Eye (tissue), 1 donor: ENCODE measurements at places on chromosomes 13 and 19.
A peak's percentile ranks its signal among the peaks of the same experiment; 100 is the strongest.

- no peak for DNase-seq
Observed at GRCh38 chr19:19535311-19536191, 2.5 kb upstream of the CILP2 start.

GRCh38 chr13:106533101-106533942 is 2.1 kb downstream of the EFNB2 start:
- peak; percentile 92 for DNase-seq

DNA sequence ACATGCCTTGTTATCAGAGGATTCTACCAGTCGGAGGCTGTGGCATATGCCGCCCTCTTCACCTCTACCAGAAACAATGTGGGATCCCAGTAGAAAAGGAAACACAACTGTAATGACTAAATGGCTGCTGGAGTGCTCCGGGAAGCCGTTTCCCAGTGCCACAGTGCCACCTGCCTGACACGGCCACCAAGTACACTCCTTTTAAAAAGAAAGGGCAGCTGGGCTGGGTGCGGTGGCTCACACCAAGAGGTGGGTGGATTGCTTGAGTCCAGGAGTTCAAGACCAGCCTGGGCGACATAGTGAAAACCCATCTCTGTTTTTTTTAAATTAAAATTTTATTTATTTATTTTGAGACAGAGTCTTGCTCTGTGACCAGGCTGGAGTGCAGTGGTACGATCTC is 67.3 kb downstream of the TRPM4 start:
- DNase-seq = peak; percentile 71

GRCh38 chr13:85995788-85996418 is 196.7 kb upstream of the SLITRK6 start:
- DNase-seq = no peak

DNA sequence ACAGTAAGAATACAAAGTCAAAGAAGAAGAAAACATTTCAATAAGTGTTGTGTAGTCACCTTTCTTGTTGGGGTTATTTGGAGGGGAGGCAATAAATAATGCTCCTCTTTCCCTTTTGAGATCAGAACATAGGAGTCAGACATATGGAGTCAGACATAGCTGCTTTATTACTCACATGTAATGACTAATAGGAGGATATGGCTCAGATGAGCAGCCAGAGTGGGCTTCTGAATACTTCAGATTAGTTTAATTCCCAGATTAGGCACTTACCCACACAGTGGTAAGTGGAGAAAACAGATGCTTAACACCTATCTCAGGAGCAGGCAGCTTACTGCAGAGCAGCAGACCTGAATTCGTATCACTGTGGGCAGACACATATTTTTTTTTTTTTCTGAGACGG is 31.7 kb upstream of the C1QTNF9B start:
- DNase-seq = no peak

GRCh38 chr19:4140237-4140711 is 13.2 kb upstream of the CREB3L3 start:
- peak; percentile 72 for DNase-seq

DNA sequence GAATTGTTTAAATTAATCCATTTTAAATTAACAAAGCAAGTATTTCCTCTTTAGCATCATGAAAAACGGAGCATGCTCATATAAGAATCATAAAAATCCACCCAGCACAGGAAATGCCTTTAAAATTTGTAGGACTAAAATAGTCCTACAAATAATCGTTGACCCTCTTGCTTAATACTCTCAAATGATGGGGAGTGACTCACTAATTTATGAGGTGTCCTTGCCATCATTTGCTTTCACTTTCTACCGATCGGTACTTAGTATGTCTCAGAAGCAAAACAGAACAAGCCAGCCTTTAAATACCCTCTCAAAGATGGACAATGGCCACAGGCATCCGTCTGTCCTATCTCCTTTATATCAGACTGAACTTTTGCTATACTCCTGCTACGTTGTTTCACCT is 97.2 kb downstream of the SUCLA2 start:
- no peak for DNase-seq

DNA sequence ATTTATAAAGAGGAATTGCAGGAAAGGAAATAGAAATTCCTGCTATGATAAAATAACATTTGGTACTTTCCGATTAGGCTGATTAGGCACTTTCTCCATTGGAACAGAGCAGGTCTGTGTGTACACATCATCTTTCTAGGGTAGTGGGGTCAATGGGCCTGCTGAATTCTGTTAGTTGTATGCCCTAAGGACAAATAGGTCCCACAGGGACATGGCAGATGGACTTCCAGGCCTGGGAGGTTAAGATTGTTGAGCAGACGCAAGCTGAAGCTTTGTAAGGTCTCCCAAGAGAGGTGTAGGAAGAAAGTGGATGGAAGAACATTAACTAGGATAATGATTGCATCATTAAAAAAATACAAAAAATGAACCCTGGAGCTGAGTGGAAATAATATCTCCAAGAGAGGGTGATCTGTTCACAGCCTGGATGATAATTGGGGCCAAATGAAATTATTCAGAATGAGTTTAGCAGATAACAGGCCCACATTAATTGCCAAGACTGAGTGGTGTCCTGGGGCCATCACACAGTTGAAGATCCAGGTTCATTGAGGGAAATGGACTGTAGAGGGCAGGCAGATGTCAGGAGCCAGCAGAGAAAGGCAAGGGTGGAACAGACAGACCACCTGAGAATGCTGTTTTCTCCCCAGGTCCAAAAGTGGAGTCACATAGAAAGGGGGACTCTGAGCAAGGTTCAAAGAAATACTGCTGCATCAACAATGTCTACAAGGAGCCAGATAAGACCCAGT is 215.1 kb downstream of the DNAJC15 start:
- DNase-seq = no peak

- DNase-seq = no peak
Observed at GRCh38 chr13:72316716-72317115, 410.7 kb downstream of the MZT1 start.

DNA sequence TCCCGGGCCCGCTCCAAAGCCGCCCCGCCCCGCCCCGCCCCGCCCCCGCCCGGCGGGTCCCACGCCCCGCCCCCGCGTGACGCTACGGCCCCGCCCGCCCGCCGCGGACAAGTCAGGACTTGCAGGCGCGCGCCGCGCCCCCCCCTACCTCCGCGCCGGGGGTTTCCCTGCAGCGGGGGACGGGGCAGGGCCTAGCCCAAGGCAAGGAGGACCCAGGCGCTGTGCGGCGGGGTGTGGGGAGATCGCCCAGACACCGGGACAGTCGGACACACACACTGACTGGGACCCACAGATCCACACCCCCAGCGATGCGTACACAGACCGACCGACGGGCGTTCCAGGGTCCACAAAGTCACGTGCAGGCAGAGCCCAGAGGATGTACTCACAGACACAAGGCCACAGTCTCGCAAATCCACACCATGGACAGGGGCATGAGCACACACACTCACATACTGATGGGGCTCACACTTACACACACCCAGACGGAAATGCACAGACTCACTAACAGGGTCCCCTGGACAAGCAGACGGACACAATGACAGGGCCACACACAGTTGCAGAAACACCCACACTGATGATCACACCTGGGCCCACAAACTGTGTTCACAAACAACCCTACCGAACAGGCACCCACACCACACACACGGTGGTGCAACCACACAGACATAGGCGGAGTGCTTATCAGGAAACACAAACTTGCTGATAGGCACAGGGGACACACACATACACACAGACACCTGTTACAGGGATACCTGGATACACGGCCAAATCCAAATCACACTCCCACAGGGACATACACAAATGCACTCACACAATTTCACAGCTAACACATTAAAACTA is 436 bp upstream of the BBC3 start:
- peak; percentile 84 for DNase-seq

- DNase-seq = no peak
Observed at GRCh38 chr19:11198175-11198534, 810 bp upstream of the KANK2 start.

GRCh38 chr13:99370481-99371275 is 63.5 kb upstream of the GPR183 start:
- no peak for DNase-seq

DNA sequence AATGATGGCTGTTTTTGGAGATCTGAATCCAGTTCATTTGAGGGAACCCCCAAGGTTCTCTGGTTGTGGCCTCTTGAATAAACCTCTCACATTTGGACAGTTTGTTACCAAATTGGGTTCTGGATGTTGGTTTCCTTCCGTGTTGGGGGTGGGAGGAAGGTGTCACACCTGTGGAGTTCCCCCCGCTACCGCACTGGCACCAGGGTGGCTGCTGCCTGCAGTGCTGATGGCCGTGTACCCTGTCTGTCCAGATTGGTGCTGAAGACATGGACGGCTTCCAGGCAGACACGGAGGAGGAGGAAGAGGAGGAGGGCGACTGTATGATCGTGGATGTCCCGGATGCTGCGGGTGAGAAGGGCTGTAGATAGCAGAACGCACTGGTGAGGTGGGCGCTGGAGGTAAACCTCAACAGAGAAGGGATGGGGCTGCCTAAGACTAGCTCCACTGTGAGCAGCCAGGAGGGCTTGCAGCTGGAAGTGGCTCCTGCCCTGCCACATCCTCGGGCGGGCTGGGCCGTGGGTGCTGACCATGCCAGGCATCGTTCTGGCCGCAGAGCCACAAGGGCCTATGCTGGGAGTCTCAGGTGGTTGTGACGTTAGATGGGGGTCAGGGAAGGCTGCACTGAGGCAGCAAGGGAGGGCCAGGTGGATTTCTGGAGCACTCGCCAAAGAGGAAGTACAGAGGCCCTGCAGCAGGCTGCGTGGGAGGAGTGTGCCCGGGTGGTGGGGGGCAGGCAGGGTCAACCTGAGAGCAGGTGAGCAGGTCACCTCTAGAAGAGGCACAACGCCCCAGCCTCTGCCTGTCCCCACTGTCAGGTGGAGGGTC is 15.4 kb downstream of the UBXN6 start:
- no peak for DNase-seq

- DNase-seq = no peak
Observed at GRCh38 chr13:101190337-101190736, 226.0 kb downstream of the NALCN start.
